B cell (primary cell): ENCODE measurements at places on chromosomes 7 and 10.

DNA sequence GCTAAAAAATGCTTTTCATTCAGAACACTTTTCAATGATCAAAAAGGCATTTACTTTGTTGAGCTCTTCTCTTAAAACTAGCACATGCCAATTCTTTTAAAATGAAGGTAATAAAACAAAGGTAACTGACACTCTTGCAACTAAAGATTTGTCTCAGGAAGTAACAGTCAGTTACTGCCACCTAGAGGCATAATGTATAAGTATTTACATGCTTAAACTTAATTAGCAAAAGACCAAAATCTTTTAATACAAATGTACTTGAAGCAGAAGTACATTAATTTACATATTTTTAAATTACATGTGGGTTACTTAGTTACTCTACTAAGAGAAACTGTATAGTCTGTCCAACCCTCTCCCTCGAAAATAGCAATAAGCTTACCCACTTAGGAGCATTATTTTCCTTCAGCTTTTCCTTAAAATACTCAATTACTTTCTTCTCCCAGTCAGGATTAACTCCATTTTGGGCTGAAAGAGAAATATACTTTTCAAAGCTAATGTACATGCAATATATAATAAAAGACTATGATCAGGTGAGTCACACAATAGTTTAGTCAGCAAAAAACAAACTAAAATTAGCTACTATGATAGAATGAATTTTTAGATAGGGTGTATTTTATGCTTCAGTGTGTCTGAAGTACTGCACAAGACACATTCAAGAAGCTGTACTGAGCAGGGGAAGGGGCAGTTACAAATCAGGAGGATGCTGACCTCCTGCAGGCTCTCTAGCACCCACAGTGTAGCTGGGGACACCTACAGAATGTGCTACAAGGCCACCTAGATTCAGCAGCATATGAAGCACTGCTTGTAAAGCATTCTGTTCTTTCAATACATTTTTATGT is 13.0 kb downstream of the MCMBP start:
- DNase-seq, result peak; percentile 71

DNA sequence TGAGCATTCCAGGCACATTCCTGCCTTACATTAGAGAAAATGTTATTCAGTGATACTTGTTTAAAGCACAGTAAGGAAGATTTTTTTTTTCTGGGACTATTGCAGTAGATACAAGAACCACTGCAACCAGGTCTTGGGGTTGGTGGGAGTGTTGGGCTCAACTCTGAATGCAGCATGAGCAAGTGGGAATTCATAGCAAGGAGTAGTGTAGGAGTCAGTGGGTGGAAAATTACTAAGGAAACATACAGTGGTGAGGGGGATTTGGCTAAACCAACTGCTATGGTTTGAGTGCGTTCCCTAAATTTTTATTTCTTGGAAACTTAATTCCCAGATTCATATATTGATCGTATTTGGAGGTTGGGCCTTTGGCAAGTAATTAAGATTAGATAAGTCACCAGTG is 22.4 kb downstream of the WAC start:
- no peak for DNase-seq

DNA sequence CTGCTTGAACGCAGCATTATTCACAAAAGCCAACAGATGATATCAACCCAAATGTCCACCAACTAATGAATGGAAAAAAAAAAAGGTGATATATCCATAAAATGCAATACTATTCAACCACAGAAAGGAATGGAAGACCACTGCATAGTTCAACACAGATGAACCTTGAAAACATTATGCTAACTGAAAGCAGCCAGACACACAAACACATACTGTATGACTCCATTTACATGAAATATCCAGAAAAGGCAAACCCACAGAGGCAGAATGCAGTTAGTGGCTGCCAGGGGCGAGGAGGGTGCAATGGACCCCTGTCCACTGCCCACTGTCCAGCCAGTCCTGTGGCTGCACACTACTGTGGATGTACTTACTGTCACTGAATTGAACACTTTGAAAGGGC is 36.6 kb downstream of the KIAA1549 start:
- DNase-seq, result no peak

DNA sequence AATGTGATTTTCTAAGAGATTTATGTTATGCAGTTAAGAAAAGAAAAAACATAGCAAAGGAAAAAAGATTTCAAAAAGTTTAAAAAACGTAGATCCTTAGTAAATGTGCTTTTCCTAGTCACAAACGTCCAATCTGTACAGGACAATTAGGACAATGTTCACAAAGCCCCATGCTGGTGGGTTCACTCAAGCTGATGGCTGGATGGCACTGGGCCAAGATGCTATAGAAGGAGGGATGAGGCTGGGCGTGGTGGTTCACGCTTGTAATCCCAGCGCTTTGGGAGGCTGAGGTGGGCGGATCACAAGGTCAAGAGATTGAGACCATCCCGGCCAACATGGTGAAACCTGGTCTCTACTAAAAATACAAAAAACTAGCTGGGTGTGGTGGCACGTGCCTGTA is 22.1 kb downstream of the SVIL start:
- no peak for DNase-seq

- DNase-seq, result no peak
Measured at GRCh38 chr10:44242826-44243225, 142.1 kb downstream of the CXCL12 start.

DNA sequence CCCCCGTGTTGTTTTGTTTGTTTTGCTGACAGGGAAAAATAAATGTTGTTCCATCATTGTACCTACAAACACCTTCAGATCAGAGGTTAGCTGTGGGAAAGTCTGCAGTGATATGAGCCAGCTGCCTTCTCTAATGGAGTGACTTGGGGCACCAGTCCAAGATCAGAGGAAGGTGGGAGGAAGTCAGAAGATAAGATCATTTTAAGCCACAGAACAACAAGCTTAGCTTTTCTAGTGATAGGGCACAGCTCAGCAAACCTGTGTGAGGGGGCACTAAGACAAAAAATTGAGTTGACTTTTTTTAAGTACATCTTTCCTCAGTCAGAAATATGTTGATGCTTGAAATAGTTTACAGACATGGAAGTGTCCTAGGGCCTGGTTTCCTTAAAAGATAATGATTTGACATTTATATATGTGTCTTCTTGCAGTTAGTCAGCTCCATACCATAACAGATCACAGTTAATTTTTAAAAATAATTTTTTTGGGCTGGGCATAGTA is 240.3 kb upstream of the KAT6B start:
- no peak for DNase-seq

- DNase-seq, result no peak
Measured at GRCh38 chr7:80851896-80852476, 66.9 kb downstream of the SEMA3C start.

DNA sequence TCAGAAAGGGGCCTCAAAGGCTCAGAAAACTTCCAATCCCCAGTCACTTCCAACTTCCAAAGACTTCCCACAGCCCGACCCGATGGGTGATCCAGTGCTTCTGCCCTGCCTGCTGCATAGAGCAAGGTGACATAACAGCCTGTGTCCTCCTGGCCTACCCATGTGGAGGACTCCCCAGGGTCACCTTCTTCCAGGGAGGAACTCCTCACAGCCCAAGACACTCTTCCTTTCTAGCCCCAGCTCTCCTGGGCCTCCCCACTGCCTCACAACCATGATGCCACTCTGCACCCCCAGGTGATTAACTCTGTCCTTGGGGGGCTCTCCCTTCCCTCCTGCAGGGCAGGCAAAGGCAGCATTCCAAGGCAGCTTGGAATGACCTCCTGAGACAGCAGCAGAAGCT is 158.4 kb upstream of the PDE1C start:
- DNase-seq, result no peak

- no peak for DNase-seq
Measured at GRCh38 chr10:105973902-105974301, 1190.6 kb downstream of the SORCS1 start.

DNA sequence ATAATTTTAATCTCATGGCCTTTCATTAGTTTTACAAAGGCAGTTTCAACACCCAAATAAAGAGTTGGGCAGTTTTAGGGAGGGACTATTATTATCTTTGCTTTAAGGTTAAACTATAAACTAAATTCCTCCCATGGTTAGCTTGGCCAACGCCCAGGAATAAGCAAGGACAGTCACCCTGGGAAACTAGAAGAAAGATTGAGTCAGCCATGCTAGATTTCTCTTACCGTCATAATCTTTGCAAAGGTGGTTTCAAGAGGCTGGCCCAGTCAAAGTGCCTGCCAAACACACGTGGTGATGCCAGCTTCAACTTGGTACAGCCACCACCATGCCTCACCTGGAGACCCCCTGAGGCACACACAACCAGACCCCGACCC is 317.4 kb upstream of the SP8 start:
- DNase-seq, result no peak

DNA sequence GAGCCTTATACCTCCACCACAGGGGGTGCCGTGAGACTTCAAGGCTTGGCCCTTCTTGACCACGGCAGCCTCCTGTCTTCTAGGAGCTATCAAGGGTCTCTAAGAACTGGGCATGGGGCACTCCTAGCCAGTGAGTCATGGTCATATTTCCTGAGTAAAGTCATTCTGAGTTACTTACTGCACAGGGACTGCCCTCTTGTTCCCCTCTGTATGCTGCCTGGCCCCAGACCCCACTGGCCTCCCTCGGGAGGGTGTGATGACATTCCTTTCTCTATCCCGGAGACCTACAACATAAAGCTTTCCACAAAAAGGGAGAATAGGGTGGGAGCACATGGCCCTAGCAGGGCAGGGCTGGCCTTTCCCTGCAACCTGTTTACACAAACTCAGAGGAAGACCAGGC is 21.4 kb downstream of the DPCD start:
- DNase-seq, result no peak

- DNase-seq, result no peak
Measured at GRCh38 chr10:104351061-104351702, 2.5 kb upstream of the CFAP58 start.

DNA sequence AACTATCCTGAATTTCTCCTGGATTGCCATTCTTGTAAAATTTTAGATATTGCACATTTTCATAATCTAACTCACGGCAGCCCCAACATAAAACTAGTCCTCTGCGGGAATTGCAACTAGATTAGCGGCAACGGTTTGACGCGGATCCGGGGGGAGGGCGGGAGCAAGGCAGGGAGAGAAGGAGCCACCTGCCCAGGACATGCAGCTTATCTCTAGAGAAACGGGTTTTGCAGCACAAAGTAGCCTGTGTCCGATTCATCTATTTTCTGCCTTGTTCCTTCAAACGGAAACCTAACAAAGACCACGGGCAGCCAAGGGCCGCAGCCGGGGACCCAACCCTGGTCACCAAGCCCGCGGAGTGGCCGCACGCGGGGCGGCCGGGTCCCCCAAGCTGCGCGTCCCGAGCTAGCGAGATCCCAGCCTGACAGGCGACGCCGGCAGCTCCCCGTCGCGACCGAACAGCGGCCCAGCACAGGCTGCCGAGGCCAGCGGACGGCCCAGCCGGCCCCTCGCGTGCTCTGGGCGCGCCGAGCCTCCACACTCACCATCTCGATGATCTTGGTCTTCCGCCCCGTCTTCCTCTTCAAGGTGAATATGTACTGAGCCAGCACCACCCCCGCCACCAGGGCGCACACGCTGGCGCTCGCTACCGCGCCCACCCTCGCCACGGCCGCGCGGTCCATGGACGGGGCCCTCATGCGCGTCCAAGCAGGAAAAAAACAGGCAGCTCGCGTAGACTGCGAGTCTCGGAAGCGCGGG is at the start of gene NT5C3A:
Gene NT5C3A, minus strand, starts transcription at position 754 of the 759 bp plus-strand sequence. Its CDS starts 71 bp downstream, at position 683.
- no peak for DNase-seq

DNA sequence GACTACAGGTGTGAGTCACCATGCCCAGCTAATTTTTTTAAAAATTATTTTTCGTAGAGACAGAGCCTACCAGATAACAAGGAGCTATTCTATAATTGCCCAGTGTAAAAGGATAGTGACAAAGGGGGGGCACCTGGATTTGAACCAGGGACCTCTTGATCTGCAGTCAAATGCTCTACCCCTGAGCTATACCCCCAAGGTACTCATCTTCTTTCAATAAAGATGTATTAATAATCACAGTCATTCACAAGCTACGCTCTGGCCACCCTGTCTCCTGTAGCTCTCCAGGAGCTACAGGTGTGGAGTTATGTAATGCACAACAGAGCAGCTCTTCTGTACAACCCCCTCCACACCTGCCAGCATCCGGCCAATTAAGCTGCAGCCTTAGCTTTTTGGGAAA is 83.5 kb downstream of the ZNF777 start:
- DNase-seq, result no peak

GRCh38 chr7:50703654-50704053 is 79.0 kb downstream of the GRB10 start:
- no peak for DNase-seq

DNA sequence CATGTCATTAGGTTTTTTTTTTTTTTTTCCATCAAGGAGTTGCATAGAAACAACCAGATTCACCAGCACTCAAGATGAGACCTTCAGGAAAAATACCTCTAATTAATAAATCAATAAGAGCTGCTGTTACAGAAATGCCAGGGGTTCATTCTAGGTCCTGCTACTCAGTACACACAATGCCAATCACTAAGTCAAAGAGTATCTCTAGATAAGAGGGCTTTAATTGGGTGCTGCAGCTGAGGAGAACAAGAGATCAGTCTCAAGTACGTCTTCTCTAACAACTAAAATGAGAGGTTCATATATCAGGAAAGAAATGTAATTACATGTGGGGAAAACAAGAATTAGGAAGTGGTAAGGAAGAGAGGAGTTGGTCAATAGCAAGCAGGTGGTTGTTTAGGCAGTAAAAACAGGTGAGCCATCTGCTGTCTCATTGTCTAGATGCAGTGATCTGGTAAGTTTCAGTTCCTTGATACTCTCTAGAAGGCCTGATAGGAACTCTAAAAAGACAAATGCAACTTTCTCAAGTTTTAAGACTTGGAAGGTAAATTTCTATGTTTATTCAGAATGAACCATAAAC is 272.9 kb upstream of the ZWINT start:
- DNase-seq, result peak; percentile 63

DNA sequence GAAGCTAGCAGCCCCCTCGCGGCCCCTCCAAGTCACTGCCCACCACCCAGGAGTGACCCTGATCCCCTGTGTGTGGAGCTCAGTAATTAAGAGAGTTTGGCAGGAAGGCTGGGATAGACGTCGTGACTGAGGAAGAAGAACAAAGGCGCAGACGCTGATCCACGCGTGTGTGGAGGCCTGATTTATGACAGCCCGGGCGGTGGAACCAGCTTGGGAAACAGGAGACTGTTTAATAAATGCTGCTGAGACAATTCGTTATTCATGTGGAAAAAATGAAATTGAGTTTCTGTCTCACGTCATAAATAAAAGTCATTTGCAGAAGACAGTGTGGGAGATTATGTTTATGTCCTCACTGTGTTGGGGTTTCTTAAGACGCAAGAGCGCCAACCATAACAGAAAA is 130.8 kb downstream of the ELFN1 start:
- no peak for DNase-seq

GRCh38 chr7:26117142-26117807 is 34.7 kb upstream of the NFE2L3 start:
- no peak for DNase-seq

- no peak for DNase-seq
Measured at GRCh38 chr7:22460363-22460988, 39.5 kb downstream of the STEAP1B start.

DNA sequence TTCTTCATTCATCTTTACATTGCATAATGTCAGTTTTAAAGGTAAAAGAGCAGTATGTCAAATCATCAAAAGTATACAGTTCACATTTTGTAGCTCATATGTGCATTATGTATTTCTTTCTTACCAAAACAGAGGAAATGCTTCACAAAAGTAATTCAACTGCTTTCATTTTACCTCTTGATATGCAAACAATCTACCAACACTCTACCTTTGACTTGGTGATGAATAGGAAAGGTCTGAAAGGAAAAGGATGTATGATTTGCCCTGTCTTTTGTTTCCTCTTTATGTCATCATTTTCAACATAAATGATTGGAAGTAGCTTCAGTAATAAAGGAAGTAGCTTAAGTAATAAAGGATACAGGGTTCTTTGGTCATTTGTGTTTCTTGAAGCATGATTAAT is 846.7 kb downstream of the NXPH1 start:
- DNase-seq, result no peak
